NCI-H2029 treated with DMSO at 0.1 percent for 48 hours (cell line): ENCODE measurements at places on chromosomes 6 and 20.

DNA sequence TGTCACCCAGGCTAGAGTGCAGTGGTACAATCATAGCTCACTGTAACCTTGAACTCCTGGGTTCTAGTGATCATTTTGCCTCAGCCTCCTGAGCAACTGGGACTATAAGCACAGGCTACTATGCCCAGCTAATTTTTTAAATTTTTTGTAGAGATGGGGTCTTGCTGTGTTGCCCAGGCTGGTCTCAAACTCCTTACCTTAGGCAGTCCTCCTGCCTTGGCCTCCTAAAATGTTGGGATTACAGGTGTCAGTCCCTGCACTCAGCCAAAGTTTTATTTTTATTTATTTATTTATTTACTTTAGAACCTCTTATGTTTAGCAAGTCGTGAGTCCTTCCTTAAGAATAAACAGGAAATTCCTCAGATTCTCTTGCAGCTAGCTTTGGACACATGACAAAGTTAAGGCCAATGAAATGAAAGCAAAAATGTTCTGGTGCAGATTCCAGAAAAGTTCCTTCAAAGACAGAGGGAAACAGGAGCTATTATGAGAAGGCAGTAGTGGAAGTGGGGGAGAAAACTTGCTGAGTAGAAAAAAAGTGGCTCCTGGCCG, 19.1 kb downstream of the PIM1 start:
- DNase-seq: no peak

- no peak for DNase-seq
Observed at GRCh38 chr6:15421945-15422733, 176.3 kb downstream of the JARID2 start.

- no peak for DNase-seq
Observed at GRCh38 chr6:84515067-84515466, 249.3 kb downstream of the TBX18 start.

DNA sequence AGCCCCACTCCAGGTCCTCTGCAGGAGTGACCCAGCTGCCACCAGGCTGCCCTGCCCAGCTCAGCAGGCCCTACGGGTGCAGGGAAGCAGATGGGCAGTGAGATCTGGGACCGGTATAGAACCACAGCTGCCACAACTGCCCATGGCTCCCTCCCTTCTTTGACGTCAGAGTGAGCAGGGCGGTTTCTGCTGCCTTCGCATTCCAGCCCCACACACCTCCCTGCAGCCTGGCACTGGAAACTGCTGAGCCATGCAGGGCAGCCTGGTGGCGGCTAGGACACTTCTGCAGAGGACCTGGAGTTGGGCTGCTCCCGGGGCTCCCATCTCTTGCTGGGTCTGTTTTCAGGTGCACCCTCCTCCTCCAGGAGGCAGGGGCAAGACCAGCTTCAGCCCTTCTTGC, 101.6 kb upstream of the CD93 start:
- DNase-seq: no peak

- DNase-seq: no peak
Observed at GRCh38 chr6:14542670-14543366, 425.2 kb downstream of the CD83 start.

- DNase-seq: no peak
Observed at GRCh38 chr6:159056432-159056831, 11.6 kb upstream of the TAGAP start.

DNA sequence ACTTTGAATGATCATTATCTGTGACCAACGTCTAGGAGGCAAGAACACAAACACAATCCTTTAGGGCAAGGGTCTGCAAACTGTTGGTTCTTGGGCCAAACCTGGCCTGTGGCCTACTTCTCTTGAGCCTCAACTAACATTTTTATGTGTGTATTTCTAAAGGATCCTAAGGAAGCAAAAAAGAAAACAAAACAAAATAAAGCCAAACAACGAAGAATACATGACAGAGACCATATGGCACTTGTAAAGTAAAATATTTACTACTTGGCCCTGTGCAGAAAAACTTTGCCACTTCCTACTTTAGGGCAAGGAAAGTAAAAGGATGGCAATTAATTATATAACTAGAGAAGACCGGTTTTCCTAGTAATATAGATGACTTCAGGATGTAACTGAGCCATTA, 1056.2 kb downstream of the EPHA7 start:
- DNase-seq: no peak
